A172 (cell line): ENCODE measurements at places on chromosomes 11 and 22. TPM values are rescaled to one million over a fixed set of nuclear protein-coding genes. Genes with fewer than 3 reads are reported as not detected.

GRCh38 chr11:124294687-124295086 is 19.1 kb downstream of the OR8D1 start:
- DNase-seq, result no peak

GRCh38 chr22:46076651-46077339 is 73.5 kb upstream of the PPARA start:
- no peak for DNase-seq

GRCh38 chr11:45423036-45423435 is 136.9 kb upstream of the SYT13 start:
- no peak for DNase-seq

GRCh38 chr11:69390561-69390960 is 90.9 kb upstream of the LINC01488 start:
- DNase-seq, result no peak

DNA sequence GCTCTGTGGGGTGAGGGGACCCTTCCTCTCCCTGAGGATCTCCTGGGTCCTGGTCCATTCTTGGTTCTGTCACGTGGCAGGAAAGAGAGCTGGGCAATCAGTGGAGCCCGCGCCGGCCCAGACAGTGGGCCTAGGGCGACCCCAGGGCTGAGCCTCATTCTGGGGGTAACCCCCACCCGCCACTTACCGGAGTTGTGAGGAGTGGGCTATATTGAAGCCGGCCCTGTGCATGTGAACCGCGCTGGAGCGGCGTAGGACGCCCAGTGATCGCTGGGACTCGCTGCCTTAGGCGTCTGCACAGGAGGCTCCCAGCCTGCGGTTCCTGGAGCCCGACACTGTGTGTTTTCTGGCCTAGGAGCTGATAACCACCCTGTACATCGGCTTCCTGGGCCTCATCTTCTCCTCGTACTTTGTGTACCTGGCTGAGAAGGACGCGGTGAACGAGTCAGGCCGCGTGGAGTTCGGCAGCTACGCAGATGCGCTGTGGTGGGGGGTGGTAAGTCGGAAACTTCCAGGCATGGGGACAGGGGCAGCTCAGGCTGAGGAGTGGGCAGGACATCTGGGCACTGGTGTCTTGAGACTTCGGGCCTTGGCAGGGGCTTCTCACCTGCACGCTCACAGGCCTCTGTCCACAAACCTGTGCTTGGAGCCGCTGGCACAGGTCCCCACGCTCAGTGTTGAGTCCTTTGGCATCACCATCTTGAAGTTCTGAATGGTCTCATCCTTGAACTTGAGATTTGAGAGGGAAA is 127.1 kb downstream of the KCNQ1OT1 start:
- DNase-seq, result no peak

DNA sequence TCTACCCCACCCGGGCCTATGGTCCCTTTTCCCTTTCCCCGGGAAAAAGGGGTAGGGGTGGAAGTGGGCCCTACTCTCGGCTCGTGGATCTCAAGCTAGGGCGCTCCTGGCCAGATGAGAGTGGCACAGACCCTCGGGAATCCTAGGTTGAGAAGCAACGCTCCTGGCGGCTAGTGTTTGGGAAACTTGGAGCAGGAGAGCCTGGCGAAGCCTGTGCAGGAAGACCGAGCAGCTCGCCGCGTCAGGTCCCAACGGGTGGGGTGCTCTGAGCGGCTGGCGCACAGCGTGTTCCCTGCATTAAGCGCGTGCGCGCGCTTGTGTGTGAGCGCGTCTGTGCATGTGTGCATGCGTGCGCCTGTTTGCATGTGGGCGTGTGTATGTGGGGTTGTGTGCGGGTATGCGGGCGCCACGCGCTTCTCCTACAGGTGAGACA is 7.1 kb upstream of the FLI1 start:
- DNase-seq, result no peak

The OR10A2 gene
- not detected in 2 replicates for total RNA-seq

The XPNPEP3 gene
- total RNA-seq, result 6.4 and 8.5 TPM in 2 replicates
